ENCODE measurements at places on chromosomes 3 and 15.
A peak's percentile ranks its signal among the peaks of the same experiment; 100 is the strongest.

DNA sequence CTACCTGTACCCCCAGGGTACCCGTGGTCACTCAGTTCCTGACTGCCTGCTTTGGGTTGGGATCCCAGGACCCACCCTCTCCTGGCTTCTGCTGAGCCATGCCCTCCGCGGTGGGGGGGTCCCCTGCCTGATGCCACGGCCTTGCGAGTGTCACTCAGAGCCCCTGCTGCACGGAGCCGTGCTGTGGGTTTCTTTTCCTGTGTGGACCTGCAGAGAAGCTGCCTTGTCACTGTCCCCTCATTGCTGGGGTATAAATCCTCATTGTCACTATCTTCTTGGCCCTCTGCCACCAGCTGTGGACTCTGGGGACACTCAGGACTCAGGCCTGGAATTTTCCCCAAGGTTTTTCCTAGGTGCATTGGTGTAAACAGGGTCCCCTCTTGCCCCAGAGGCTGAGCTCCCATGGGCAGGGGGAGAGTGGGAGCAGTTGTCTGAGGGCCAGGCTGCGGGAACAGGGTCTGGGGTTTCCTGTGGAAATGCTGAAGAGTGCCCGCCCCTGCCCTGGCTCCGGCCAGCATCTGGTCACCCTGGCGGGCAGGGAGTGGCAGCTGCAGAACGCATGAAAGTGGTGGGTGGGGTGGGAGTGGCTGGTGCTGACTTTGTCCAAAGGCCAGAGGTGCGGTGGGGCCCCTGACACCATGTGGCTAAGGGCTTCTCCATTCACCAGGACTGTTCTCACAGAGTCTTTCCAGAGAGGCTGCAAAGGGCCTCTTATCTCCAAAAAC lies 191.7 kb downstream of the GOLGA6L6 start:
- peak; percentile 22 for DNase-seq

DNA sequence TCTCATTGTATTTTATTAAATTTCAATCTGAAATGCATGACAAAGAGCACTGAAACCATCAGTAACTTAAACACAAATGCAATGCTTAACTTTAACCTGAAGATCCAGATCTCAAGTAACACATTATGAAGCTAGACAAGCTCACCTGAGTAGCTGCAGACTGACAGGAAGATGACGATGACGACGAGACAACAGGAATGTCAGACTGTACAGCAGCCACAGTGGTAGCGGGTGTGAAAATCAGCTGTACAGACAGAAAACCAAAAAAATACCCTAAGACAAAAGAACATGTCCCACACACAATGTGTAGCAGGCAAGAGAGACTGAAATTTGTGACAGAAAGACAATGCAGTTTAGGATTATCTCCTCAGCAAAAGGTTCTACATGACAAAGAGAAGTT lies 36.3 kb downstream of the PHC3 start:
- DNase-seq = no peak

GRCh38 chr3:43998370-43998835 lies 243.3 kb upstream of the TOPAZ1 start:
- no peak for DNase-seq

- no peak for DNase-seq
Measured at GRCh38 chr3:128133273-128133883, 9.8 kb upstream of the RUVBL1 start.

- DNase-seq = no peak
Measured at GRCh38 chr15:47135267-47135666, 582.0 kb upstream of the SEMA6D start.

DNA sequence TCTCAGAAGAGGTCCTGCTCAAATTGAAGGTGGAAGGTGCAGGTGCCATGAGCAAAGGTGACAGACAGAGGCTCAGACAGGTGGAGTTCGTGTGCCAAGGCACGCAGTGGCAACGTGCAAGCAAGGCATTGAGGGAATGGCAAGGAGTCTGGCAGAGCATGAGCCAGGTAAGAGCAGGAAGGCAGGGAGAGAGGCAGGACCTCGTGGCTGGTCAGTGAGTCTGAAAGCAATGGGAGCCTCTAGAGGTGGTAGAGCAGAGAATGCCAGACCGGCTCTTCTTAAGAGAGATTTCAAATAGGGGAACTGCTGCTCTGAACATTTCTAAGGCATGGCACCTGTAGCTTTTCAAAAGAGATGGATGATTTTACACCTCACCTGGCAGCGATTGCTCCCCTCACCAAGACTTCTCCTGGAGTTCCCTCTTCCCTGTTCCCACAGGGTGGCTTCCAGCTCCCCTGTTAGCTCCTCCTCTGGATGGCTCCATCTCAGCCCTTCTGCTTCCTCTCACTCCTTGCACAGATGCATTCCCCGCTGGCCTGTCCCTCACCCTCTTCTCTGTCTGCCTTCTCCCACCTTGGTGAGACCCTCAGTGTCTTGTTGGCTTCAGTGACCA lies 2.7 kb downstream of the MYO5C start:
- no peak for DNase-seq

DNA sequence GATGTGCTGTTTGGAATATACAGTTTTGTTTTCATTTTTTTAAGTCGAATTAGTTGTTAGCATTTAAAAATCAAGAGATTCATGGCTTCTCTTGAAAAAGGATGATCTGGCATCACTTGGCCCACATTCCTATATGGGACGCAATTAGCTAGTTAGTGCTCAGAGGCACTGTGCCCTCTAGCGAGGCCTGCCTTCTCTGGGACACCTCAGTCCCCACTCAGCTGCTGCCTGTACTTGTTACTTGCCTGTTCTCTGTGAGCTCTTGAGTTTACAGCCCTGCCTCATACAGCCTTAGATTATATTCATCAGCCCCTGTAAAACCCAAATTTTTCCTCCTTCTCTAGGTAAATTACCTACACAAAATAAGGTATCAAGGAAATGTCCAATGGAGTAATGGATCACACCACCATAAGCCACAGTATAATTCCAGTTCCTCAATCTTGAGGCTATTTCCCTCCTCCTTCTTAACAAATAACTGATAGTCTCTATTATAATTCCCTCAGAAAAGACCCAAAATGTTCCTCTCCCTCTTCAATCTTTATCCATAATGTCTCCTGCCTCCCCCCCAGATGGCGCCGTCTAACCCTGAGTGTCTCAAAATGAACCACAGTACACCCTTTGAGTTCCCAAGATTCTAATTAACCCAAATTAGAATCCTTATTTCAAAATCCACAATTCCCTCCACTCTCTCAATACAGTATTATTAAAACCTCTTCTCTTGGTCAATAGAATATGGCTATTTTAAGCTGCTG lies 2.7 kb downstream of the ZMAT3 start:
- DNase-seq = peak; percentile 43

DNA sequence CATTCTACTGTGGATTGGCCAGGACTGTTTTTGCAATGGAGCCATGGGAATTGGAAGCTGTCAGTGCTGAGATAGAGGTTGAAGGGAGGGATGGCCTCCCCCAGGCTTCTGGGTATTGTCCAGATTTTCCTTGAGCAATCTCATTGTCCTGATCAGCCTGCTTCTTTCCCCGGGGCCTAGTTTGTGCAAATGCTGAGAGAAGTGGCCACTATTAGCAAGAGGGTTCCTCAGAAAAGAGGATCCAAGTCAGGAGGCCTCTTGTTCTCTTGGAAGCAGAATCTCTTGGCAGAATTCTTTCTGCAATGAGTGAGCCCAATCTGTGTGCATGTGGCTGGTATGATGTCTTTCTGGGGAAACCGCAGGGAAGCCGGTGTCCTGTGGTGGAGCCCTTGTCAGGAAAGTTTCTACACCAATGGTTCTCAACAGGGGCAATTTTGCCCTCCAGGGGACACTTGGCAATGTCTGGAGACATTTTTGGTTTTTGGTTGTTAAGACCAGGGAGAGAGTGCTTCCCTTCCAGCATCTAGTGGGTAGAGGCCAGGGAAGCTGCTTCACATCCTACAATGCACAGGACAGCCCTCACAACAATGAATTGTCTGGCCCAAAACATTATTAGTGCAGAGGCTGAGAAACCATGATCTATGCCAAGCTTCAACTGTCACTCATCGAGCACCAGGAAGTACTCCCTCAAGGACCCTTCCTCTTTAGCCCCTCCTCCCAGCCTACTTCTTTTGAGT lies 2.0 kb downstream of the LIPC start:
- DNase-seq = peak; percentile 63

GRCh38 chr3:72997421-72997961 lies 880 bp downstream of the PPP4R2 start:
- peak; percentile 41 for DNase-seq

DNA sequence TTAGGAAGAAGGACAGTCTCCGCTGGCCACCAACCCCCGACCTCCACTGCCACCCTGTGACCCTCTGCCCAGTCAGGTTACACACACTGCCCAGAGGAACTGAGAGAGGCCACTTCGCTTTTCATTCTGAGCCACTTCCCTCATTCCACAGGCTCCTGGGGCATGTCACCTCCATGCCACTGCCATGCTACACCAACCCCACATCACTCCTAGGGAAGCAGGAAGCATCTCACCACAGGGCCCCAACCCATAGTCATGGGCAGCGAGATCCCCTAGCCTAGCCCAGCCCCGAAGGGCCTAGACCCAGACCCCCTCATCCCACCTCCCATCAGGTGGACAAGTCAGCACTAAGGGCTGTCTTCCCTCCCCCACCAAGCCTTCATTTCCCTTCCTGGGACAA lies 1.4 kb downstream of the PLCB2 start:
- DNase-seq = no peak

DNA sequence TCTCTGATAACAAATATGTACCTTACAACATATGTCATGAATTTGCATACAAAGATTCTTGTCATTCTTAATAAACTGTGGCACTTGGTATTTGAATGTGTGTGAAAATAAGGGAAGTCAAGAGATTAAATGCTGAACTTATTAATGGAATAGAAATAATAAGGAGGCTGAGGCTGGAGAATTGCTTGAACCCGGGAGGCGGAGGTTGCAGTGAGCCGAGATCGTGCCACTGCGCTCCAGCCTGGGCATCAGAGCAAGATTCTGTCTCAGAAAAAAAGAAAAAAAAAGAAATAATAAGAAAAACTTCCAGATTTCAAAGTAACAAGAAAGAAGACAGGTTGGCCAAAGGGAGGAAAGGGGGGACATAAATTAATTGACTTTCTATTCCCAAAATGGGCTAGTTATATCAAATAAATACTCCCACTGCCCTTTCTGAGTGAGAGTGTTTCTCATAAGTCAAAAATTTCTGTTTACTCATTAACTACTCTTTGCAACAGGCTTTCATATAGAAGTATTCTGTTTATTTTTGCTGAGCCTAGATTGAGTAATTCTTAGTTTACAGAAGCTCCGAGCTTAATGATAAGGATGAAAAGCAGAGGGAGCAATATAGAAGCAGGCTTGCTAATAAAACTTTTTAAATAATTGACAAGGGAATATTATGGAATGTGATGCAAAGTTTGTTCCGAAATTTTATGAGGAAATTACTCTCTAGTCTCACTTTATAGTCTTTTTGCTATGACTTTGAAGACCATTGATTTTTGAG lies 25.6 kb downstream of the KNG1 start:
- no peak for DNase-seq

- DNase-seq = no peak
Measured at GRCh38 chr3:37718632-37719031, 143.0 kb upstream of the CTDSPL start.

GRCh38 chr15:41561104-41561776 lies 2.2 kb downstream of the TYRO3 start:
- no peak for DNase-seq

GRCh38 chr3:55923626-55924025 lies 436.5 kb upstream of the WNT5A start:
- no peak for DNase-seq

DNA sequence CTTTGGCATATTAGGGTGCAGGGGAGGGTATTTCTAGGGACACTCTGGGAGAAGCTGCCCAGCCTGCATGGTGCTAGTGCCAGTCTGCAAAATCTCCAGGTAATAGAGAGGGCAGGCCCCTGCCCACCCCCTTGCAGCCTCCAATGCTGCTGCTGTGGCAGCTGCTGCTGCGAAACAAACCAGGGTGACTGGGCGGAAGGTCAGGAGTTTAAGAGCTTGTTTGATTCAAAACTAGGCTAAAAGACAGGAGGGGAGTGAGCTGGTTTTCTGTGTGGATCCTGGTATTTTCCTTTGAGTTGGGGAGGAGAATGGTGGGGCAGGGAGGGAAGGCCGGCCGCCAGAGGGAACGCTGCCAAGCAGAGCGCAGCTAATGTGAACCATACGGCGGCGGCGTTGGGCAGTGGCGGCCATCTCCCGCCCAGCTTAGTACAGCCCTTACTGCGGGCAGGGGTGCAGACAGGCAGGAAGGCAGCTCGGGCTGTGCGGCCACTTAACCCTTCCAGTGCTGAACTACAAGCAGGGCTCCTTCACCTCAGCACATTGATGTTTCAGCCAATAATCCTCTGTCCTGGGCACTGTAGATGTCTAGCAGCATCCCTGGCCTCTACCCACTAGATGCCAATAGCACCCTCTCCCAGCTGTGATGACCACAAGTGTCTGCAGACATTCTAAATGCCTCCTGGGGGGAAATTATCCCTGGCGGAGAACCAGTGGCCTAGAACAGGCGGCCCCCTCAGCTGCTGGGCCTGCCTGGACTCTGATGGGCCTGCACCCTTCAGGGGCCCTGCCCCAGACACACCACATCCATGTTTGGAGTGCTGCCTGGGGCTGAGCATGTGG lies 125.7 kb downstream of the EEFSEC start:
- DNase-seq = peak; percentile 92

- DNase-seq = peak; percentile 63
Measured at GRCh38 chr15:83380682-83381081, 66.5 kb upstream of the SH3GL3 start.

DNA sequence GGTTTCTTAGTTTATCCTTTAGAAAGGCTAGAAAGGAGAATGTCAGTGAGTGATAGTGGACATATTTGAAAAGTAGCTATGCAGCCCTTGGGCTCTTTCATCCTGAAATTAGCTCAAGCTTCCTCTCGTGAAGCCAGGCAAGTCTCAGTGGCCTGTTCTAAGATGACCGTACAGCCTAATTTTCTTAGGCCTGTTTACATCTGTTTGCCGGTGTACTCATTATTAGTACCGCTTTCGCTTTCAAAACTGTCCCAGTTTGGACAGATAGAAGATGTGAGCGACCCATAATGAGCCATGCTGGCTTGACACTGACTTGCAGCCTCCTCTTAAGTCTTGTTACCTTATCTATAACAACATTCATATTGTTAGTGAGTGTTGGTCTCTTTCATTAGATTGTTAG lies 5.7 kb upstream of the ARL14 start:
- DNase-seq = no peak

- no peak for DNase-seq
Measured at GRCh38 chr3:82773207-82773606, 1011.8 kb upstream of the GBE1 start.

- peak; percentile 54 for DNase-seq
Measured at GRCh38 chr3:158808697-158809096, 6.8 kb downstream of the MFSD1 start.

- no peak for DNase-seq
Measured at GRCh38 chr3:124396339-124396950, 333.8 kb upstream of the UMPS start.

Data from AG20443 (cell line).